Activated CD4-positive, CD25-positive, alpha-beta regulatory T cell (primary cell): ENCODE measurements at places on chromosomes 5 and 9.

- no peak for DNase-seq
Measured at GRCh38 chr5:67886761-67887160, 328.8 kb upstream of the PIK3R1 start.

DNA sequence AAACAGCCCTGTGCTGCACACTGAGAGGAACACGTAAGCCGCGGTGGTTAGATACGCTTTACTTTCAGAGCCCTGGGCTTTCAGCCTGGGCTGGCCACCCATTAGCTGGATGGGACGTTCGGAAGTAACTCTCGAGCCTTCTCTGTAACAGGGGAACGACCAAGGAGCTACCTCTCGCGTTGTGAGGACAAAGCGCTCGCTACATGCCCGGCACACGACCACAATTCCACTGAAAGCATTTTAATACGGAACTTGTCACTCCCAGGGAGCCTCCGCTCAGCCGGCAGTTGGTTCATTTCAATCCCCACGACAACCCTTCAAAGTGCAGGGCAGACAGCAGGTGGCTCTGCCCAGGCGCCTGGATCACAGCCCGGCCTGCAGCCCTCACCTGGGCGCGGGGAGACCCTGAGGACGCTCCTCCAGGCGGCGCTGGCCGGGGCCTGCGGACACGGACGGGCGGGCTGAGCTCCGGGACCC lies 368 bp downstream of the SURF1 start:
- DNase-seq: no peak

DNA sequence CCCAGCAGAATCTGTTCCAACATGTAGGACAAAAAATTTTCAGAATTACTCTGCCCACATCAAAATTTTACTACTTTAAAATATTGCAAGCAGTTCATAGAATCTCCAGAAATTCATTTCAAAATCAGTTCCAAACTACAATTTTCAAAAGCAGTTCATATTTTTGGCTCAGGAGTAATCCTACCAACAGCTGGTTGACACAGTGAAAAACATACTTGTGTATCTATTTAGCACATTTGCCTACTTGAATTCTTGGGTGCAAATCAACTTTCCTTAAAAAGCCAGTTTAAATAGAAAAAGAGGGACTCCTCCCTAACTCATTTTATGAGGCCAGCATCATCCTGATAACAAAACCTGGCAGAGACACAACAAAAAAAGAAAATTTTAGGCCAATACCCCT lies 31.5 kb downstream of the SOX30 start:
- no peak for DNase-seq

DNA sequence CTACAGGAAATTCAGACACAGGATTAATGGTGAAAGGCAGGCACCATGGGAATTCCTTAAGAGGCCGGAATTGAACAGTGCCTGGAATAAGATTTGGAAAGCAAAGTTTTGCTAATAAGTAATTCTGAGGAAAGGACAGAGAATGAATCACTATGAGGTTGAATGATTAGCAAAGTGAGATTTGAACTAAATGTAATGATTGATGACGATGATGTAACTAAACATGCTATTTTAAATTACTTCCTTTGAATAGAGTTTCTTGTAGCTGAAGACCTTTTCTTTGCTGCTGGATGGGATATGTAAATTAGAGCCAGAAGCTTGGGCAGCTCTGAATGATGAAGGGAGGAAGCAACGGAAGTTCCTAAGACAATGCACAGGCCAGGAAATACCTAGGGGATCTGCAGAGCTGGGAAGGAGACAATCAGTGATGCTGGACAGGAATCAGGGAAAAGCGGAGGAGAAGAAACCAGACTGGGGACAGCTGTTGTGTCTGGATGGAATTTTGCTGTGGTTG lies 482.0 kb downstream of the PSAT1 start:
- DNase-seq: no peak

DNA sequence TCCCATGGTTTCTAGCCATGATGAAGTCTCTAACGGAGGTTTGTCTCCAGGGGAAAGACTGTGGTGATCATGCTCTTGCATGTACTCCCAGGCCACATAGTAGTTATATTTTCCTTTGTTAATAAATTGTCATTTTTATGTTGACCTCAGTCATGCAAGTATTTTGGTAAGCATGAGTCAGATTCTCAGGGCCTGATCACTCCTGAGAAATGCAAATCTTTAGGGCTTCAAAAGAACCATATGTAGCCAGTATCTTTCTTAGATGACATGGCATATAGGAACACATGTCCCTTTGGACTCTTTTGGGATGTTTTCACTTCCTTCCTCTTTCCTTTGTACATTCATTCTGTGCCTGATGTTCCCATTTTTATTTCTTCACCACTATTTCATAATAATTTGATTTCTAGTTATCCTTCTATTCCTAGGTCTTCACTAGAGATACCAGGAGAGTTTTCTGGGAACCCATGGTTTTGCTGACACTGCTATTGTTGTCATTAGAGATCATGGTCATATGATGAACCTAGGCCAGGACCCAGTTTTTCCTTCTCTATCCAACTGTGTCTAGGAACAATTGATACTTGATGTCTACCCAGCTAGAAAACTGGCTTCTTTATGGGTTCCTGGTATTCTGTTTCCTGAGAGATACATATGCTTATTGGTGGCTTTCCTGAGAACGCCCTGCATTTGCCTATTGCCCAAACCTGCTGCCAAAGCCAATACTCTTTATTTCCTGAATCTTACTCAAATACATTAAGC lies 248.1 kb upstream of the NREP start:
- no peak for DNase-seq

DNA sequence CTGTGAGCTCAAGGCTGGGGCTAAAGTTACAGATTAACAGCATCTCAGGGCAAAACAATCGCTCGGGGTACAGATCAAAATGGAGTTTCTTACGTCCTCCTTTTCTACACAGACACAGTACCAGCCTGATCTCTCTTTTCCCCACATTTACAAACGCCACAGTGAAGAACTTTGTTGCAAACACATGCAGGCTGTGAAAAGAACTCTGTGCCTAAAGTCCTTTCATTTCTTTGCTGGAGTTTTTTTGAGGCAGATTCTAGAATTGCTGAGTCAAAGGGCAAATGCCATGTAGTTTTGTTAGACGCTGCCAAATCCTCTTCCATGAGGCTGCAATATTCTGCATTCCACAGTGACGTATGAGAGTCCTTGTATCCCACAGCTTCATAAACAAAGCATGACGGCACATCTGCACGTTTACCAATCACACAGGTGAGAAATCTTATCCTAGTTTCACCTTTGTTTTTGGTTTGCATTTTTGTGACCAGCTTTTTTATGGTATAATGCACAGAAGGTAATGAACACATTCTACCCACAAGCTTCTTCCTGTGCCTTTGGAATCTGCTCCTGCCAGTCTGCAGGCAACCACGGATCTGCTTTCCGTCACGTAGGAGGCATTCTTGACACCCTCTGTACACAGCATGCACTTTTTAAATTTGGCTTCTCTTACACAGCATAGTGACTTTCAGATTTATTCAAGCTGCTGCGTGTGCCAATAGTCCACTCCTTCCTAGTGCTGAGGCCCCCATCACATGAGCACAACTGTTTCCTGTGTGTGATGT lies 44.6 kb upstream of the LPCAT1 start:
- DNase-seq: no peak

DNA sequence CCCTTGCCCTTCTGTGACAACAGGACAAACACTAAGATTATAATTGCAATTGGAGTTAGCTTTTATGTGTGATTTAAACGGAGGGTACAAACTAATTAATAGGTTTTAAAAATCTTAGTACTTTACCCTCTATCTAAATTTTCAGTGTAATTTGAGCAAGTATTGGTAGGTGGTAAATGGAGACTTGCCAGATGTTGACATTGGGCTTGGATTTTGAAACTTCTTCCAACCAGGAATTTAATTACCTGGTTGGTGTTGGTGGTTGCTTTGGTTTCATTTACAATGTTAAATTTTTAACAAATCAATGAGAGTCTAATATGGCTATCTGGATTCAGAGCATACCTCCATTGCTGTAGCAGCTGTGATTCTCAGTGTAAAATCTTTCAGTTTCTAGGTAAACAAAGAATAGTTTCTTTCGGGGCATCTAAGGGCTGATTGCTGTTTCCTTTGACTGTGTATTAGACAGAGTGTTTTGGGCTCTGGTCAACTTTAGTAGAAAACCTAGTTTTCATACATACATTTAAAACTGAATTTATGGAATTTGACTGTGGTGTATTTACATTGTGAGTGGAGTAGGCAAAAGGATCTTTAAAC lies 1.9 kb downstream of the DAPK1 start:
- DNase-seq: no peak

GRCh38 chr5:137453483-137454080 lies 45.5 kb downstream of the SPOCK1 start:
- DNase-seq: no peak

- DNase-seq: no peak
Measured at GRCh38 chr5:180296771-180297170, 4.9 kb upstream of the MAPK9 start.

- no peak for DNase-seq
Measured at GRCh38 chr9:13513286-13513685, 233.8 kb upstream of the MPDZ start.

DNA sequence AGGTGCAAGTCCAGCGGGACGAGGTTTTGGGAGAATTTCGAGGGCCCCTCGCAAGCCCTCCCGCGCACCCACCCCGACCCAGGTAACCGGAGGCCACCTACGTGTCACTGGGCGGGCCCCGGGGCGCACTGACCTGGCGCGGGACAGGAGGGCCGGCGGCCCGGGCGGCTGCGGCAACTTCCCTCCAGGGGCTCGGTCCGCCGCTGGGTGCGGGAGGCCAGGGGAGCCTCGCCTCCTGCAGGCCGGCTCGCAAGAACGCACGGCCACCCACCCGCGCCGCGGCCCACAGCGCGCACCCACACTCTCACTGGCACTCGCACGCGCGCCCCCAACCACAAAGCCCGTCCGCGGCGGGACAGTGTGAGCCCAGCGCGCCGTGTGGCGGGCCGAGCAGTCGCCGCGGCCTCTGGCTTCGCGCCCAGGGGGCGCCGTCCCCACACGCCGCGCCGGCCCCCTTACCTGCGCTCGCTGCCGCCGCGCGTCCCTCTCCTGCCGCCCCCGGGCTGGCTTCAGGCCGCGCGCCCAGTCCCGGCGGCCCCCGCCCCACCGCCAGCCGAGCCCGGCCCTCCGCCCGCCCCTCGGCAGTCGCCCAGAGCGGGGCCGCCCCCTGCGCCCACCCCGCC lies 451 bp downstream of the LPAR1 start:
- no peak for DNase-seq

DNA sequence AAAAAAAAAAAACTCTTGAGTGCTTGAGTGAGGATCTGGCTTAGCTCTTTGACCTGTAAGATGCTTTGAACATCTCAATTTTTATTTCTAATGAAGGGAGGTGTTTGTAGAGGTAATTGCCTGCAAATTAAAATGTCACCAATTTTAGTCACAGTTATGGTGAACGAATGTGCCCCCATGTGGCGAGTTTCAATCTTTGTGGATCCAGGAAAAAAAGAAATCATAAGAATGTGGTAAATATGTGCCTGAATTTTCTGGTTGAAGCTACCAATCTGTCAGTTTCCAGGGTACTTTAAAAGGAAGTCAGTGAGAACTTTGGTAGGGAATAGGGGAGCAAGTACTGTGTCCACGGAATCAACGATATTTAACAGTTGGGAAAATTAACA lies 1772.4 kb upstream of the CDH9 start:
- no peak for DNase-seq

DNA sequence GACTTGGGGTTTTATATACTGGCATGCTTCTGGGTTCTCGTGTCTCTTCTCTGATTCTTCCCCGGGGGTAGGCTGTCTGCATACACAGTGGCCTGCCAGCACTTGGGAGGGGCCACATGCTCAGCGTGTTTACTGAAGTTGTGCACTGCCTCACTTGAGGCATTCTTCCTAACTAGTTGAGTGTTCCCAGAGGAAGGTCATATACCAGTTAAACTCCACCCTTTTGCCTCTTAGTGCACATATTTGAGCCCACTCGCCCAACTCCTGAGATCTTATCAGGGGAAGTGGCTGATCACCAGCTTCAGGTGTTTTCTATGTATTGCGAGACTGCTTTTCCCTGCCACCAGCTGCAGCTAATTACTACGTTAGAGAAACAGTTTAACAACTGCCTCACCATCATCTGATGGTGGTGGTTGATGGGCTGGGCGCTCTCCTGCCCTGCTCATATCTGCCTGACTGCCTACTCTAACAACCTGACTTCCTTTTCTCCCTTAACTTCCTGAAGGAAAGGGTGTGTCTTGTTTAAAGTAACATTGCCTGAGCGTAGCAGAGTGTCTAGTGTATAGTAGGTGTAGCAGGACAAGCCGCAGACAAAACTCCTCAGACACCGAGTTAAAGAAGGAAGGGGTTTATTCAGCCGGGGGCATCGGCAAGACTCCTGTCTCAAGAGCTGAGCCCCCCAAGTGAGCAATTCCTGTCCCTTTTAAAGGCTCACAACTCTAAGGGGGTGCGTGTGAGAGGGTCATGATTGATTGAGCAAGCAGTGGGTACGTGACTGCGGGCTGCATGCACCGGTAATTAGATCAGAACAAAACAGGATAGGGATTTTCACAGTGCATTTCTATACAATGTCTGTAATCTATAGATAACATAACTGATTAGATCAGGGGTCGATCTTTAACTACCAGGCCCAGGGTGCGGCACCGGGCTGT lies 60.1 kb upstream of the CLINT1 start:
- DNase-seq: no peak

GRCh38 chr9:12934545-12935272 lies 159.9 kb downstream of the LURAP1L start:
- DNase-seq: no peak

DNA sequence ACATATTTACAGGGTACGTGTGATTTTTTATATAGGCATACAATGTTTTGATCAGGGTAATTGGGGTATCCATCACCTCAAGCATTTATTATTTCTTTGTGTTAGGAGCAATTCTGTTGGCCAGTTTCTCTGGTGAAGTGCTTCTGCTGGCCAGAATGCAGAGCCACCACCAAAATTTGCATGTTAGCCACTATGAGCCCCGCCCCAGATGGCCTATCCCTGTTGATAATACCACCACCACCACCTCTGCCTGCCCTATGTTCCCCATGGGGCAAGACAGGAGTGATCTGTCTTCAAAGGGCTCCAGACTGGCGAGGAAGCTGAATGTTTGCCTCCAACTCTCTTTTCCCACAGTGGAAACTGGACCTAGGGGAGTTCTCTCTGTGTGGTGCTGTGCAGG lies 26.0 kb upstream of the JAK2 start:
- no peak for DNase-seq

GRCh38 chr9:82565188-82565969 lies 497.6 kb downstream of the RASEF start:
- no peak for DNase-seq

DNA sequence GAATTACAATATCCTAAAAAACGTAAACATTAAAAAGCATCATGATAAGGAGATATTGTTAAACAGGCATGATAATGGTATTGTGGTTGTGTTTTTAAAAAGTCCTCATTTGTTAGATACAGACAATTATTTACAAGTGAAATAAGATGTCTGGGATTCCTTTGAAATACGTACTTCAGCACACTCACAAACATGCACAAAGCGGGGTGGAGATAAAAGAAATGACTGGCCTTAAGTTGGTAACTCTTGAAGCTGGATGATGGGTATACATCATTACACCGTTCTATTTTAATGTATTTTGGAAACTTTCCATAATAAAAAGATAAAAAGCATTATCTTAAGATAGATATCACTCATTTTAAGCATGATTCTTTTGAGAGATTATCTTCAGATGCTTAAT lies 1.0 kb downstream of the FAM200C start:
- no peak for DNase-seq

- DNase-seq: no peak
Measured at GRCh38 chr5:113022661-113023060, 46.1 kb downstream of the DCP2 start.

GRCh38 chr5:37724395-37725125 lies 115.3 kb downstream of the GDNF start:
- DNase-seq: no peak

GRCh38 chr9:133641396-133641655 lies 5.2 kb downstream of the DBH start:
- no peak for DNase-seq
